Cortex of kidney (tissue), 1 donor: ENCODE measurements at places on chromosomes 12 and 14.

DNA sequence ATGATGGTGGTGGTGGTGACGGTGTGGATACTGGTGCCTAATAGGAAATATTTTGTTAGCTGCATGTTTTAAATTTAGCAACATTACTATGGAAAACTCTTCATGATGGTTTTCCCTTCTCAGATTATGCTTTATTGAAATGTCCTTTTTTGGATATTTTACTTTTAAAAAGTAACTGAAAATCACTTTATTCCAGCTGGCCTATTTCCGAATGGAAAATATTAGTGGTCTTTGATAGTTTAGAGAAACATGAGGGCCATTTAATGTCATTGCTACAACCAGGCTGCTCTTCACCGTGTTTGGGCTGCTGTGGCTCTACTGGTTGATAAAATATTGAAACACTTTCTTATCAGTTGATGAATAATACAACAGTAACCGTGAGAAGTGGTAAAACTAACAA, 64.2 kb downstream of the PELI2 start:
- DNase-seq, result no peak

DNA sequence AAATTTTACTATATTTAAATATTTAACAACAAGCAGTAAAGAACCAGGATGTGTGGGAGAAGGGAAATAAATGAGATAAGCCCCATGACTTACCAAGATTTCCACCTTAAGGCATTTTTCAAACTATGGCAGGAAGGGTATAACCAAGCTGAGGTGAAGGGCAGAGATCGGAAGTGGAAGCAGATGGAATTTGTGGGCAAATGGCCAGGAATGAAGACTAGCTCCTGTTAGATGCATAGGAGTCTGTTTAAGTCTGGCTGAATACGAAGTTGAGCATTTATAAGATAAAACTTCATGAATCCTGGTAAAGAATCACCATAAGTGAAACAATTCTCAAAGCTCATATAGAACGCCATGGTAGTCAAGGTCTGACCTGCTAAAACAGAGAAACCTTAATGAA, 163.5 kb downstream of the DIO2 start:
- DNase-seq, result no peak

DNA sequence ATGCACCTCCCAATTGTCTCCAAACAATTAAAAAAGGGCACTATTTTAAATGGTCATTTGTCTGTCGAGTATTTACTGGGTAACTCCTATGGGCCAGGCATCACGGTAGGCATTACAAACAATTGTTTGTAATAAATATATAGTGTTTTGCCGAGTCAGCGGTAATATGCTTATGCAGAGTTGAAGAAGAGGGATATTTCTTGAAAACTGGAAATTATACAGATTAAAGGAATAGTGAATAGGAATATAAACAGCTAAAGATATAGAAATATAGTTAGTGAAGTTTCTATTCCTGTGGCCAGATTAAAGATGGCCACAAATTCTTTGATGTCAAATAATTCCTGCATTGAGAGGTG, 13.5 kb upstream of the CRADD start:
- DNase-seq, result no peak

DNA sequence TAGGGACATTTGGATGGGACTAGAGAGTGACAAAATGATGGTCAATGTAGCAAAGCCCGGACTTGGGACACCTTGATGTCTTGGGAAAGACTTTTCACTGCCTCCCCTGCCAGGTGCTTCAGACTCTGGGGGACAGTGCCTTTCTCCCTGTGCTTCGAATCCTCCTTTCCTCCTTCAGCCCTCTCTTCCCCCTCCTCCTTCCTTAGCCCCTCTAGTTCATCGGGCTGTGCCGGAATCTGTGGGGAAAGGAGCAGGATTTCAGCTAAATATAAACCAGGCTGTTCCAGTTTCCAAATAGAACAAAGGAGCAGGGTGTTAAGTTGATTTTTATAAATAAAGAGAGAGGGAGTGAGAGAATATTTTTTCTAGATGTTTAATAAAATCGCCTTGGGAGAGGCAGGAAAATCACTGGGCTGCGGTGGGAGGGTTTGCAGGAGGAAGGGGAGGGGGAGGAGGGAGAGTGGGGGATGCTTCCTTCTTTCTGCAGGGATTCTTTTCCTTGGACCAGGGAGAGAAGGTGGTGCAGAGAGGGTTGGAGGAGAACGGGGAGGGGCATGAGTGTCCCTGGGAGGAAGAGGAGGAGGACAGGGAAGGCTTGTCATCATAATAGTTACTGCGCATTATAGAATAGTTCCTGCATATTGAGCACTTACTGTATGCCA, 21.3 kb upstream of the CABP1 start:
- DNase-seq, result no peak

DNA sequence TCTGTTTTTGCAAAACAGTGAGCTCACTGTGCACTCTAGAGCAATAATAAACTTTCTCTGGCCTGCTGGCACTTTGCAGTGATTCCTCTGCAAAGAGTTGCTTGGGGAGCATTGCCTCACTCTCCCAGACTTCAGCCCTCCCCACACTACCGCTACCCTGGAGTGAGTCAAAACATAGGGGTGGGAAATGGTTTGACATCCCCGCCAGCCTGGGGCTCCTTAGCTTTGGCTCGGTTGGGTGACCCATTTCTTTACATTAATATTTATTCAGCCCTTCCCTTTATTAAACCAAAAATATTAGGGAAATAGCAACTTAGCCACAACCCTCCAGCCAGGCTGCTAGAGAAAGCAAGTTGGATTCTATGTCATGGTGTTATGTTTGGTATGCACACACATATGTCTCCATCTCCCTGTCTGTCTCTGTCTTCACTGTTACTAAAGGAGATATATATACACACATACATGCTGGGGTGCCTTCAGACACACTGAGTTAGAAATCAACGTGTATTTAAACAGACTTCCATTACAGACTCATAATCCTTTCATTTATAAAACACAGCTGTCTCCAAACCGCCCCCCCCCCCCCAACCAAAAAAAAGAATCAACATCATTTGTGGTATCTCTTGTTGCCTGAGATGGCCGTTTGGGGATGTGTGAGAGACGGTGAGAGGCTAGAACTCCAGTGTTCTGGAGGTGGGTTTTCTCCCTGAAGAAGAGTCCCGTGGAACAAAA, 3.4 kb upstream of the IRF2BPL start:
- DNase-seq, result no peak

GRCh38 chr12:93091886-93092648, 163.0 kb upstream of the EEA1 start:
- no peak for DNase-seq

GRCh38 chr14:28704153-28704552, 62.4 kb upstream of the FOXG1 start:
- DNase-seq, result no peak

DNA sequence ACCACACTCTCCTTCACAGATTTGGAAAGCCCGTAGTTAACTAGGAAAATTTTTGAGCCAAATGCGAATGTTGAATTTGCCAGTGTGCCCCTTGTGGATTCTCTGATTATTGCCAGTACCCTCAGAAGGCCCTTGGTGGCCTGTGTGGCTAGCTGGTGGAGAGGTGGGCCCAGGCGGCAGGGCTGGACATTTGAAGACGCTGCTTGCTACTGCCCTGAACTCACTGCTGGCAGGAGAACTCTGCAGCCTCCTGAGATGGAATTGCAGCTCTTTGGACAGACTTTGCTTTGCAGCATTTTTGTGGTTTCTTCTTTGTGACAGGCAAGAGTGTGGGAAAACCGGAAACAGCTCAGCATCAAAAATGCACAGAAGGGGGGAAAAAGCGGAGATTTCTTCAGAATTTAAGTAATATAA, 97.6 kb downstream of the TGFB3 start:
- no peak for DNase-seq

GRCh38 chr12:128797119-128798118, 26.3 kb downstream of the SLC15A4 start:
- DNase-seq, result no peak

DNA sequence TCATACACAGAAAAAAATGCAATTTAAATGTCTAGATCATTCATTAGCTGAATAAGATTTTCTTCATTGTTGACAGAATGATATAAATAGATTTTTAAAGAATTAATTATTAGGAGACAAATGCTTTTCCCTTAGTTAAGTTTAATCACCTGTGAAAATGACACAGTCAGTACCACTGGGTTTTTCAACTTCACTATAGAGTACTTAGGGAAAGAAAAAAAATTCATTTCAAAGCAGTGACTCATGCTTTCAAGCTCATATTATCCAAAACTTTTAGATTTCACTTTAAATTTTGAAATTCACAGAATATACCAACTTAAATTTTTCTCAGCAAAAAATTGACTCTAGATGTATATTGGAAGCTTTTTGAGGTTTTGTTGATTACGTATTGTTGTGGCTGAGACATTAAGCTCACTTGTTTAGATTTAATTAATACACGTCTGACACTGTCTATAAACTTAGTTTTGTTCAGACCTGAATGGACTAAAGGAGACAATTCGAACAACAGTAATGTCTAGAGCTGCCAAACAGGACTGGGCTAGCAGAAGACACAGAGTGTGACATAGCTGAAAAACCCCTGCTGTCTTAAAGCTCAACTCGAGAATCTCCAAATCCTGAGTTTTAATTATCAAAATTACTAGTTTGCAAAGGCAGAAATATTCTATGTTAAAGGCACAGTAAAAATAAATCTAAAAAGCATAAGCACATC, 1.6 kb downstream of the MGAT4C start:
- DNase-seq, result no peak

DNA sequence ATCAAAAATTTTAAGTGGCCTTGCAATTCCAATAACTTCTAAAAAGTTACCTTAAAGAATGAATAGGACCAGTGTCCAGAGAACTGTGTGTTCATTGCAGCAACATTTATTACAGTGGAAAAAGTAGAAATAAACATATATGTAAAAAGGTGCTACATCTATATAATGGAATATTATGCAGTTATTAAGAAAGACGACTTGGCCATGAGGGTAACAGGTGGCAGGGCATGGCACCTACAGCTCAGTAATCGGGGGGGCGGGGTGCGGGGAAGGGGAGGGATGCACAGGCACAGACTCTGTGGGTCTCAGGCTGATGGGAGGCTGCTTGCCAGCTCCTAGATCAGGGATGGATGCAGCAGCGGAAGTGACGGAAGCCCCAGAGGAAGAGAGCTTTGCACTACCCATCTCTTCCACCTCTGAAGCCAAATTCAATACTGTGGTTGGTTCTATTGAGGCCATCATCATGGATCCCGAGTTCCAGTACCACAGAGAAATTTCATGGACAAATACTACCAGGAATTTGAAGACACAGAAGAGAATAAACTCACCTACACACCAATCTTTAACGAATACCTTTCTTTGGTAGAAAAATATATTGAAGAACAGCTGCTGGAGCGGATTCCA, 14.0 kb downstream of the KRT76 start:
- DNase-seq, result no peak

DNA sequence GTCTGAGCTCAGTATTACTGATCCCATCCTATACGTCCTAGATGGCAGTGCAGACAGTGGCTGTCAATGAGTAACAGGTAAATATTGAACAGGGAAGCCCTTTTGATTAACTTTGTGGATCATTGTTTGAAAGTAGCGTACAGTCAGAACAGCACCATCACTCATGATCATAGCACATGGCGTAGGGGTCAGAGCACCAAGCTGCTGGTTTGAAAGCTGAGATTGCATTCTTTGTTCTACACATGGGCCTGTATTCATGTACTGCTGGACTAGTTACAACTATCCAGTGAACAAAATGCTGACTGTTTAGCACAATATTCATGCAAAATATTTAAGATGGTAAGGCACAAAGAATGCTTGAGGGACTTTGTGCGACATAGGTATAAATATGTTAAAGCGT, 131.8 kb downstream of the NPAS3 start:
- no peak for DNase-seq

GRCh38 chr14:57089901-57090300, 178.8 kb downstream of the EXOC5 start:
- no peak for DNase-seq

- no peak for DNase-seq
Observed at GRCh38 chr14:81464253-81465002, 64.3 kb upstream of the STON2 start.

- no peak for DNase-seq
Observed at GRCh38 chr12:64450711-64451486, 1.0 kb upstream of the TBK1 start.

- DNase-seq, result no peak
Observed at GRCh38 chr14:74077401-74077800, 6.9 kb downstream of the ALDH6A1 start.

- no peak for DNase-seq
Observed at GRCh38 chr12:118064608-118065007, 3.6 kb upstream of the WSB2 start.

- DNase-seq, result no peak
Observed at GRCh38 chr12:46559311-46559710, 186.7 kb upstream of the SLC38A2 start.

DNA sequence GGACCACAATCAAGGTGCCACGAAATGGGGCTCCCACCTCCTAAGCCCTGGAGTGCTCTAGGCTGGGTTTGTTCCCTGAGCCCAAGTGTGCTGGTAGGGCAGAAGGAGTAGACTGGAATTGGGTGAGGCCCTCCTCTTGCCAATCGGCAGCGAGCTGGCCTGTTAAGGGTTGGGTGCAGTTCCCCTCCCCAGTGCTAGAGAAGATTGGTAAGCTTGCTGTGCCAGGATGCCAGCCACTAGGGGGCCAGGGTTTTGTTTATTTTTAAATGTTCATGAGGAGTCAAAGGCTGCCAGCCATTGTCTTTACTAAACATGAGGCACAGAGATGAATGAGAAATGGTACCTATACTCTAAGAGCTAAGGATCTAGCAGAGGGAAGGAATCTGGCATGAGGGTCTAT, 79.7 kb downstream of the SPTB start:
- DNase-seq, result no peak

DNA sequence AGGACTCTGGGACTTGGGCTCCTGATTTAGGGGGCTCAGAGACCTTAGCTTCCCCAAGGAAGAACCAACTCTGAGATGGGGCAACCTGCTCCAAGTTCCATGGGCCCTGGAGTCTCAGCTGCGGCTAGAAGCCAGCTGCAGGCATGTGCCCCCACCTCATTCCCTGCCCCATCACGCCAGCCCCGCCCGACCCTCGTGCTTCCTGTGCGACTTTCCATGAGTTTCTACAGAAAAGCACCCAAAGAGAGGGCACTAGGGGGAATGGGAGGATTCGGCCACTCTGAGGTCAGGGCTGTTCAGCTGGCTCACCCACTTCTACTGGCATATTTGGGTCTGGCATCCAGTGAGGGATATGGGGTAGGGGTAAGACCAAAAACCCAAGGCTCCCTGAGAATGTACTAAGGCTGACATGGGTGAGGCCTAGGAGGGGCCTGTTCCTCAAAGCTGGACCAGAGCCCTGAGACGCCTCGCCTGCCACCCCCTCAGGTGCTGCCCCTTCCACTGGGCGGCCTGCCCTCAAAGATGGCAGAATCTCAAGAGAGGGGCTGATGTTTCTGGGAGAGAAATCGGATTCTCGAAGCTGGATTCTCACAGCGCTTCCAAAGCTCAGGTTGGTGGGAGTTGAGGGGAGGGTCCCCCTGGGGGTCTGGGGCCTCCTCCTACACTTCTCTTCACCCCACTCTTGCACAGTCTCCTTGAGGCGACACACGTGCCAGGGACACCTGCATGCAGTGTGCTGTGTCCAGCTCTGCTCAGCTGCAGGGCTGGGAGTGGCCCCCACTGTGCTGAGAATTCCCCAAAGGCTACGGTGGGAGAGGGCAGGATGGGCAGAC, 22.1 kb downstream of the FAIM2 start:
- no peak for DNase-seq
